Omental fat pad (tissue), 4 donors: ENCODE measurements at places on chromosomes 12 and 14. TPM values are rescaled to one million over a fixed set of nuclear protein-coding genes. Genes with fewer than 3 reads are reported as not detected.

DNA sequence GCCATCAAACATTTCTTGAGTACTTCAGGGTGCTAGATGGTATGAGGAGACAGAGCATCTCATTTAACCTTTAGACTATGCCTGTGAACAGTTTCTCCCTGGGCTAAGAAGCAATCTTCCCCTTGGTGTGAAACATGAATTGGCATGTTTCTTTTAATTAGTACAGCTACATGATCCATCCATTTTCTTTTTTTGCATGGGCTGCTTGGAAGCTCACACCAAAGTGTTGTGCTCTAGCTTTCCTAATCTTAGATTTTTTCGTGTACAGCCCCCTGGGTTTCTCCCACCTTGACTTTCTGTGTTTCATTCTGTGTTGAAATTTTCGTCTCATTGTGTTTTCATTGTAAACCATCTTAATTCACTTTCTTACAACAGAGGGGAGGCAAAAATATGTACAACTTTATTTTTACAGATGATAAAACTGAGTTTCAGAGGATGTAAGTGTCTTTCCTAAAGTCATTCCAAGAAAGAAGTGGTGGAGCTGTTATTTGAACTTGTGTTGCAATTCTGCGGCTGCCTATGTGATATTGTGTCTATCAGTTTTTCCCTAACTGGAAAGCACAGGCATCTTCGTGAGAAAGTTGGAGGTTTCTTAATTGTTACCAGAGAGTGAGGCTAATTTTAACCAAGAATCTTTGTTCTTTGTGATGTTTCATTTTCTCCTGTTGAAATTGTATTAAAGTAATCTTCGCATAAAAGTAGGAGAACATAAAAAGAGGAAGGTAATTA, 64.5 kb downstream of the DAAM1 start:
- DNase-seq: no peak

- DNase-seq: no peak
Observed at GRCh38 chr14:33777681-33778080, 173.2 kb downstream of the EGLN3 start.

GRCh38 chr12:1845886-1846285, 25.5 kb downstream of the LRTM2 start:
- no peak for DNase-seq

- DNase-seq: no peak
Observed at GRCh38 chr14:24051789-24052655, at the start of gene CARMIL3. CARMIL3 (plus strand) TSS chr14:24052009; CDS start chr14:24052154, 145 bp downstream.

DNA sequence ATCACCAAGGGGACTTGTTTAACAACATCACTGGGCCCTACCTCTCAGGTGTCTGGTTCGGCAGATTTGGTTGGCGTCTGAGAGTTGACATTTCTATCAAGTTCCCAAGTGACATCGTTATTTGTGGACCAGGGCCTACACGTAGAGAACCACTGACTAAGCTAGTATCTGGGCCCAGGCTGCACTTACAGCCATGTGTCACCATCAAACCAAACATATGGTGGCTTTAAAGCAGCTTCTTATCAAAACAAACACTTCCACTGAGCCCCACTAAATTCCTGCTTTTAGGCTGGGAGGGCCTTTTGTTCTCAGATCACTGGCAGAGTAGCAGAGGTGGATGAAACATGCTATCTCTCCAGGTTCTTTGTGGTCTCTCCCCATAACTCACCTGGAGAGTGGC, 220.5 kb downstream of the PELI2 start:
- no peak for DNase-seq

- DNase-seq: no peak
Observed at GRCh38 chr12:50041062-50041860, 16.0 kb upstream of the RACGAP1 start.

DNA sequence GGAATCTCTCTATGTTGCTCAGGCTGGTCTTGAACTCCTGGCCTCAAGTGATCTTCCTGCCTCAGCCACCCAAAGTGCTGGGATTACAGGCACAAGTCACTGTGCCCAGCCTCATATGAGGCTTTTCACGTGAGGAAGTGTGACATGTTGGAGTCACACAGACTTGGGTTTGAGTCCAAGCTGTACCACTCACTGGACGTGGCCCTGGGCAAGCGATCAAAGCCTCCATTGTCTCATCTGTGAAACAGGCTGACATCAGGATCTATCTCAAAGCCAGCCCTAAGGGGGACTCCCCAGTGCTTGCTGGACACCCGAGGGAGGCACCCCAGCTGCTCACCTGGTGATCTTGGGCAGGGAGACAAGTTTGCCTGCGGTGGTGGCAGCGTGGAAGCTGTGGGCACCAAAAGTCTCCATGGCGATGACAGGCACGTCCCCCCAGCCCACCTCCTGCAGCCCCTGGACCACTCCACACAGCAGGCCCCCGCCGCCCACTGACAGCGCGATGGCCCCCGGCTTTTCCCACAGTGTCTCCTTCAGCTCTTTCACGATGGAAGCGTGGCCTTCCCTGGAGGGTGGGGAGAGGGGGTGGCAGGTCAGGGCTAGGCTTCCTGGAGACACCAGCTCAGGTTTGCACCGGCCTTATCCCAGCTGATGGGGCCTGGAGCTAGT, 6.7 kb downstream of the SDS start:
- no peak for DNase-seq

GRCh38 chr12:42024495-42024830, 120.2 kb downstream of the GXYLT1 start:
- no peak for DNase-seq

DNA sequence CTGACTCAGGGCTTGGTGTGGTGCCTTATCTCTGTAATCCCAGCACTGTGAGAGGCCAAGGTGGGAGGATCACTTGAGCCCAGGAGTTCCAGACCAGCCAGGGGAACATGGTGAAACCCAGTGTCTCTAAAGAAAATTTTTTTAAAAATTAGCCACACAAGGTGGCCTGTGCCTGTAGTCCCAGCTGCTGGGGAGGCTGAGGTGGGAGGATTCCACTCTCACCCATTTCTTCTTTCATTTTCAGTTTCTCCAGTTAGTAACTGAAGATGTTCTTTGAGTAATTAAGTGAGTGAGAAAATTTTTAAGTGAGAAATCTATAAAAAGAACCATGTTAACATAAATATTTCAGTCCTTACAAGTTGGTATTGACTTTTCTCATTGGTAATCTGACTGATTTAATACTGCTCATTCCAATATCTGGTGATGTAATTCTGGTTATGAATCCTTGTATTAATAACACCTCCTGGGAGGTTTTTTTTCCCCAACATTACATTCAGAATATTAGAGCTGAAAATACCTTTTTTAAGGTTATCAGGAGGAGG, 6.1 kb downstream of the METTL3 start:
- DNase-seq: no peak

- DNase-seq: no peak
Observed at GRCh38 chr12:116818341-116818856, 62.8 kb downstream of the HRK start.

GRCh38 chr12:75933101-75933500, 98.5 kb downstream of the PHLDA1 start:
- DNase-seq: no peak

DNA sequence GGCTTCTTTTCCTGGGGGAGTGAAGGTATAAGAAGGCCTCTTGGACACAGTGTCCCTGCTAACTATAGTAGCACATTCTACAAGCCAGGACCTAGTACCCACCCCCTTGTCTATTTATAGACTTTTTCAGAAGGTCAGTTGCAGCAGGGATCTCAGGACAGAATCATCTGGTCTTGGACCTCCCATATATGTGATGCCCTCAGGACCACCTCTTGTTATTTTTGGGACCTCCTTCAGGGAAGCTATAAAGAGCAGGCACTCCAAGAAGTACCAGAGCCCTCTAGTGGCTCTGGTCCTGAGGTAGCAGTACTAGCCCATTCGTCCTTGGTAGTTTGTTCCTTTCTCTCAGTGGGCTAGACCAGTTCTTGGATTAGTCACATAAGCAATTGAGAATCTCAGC, 4.3 kb downstream of the COQ10A start:
- no peak for DNase-seq

- DNase-seq: no peak
Observed at GRCh38 chr12:25906651-25907340, 51.7 kb upstream of the RASSF8 start.

DNA sequence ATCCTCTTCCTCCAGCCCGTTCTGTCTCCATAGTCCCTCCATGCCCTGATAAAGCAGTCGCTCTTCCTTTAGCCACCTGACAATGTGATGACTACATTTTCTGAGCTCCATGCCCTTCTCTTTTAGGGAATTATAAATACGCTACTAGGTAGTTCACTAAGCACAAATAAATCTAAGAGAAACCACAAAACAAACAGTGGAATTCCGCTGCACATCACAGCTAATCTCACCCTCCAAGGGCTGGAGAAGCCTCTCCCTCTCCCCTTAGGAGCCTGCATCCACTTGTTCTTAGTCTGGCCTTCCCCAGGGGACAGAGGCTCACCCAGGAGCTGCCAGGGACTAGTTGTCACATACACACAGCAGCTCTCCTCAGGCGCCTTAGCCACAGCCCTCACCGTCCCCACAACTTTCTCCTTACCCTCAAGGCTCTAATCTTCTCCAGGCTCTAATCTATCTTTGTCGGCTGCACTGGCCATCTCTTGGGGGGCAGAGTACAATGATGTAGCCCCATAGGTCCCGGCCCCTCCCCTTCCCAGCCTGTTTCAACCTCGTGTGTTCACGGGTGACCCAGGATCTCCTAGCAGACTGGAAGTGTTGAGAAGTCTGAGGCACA, 55.9 kb upstream of the GPR68 start:
- DNase-seq: no peak

GRCh38 chr12:124949779-124950728, 35.6 kb upstream of the UBC start:
- no peak for DNase-seq

DNA sequence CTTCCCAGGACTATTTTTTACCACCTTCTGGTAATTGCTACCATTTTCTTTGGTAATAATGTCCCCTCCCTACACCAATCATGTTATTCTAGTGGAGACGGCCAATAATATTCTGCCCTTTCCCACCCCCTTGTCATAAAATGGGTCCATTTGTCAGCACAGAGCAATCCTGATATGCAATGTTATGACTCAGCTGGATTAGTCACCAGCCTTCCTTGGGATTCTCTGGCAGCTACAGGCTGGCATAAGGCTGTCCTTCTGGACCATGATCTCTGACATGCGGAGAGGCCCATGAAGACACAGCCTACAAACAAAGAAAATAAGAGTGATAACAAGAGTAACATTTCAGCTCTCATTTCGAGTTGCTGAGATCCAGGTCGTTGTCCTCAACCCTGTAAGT, 222.0 kb upstream of the CPNE8 start:
- DNase-seq: no peak

GRCh38 chr12:46100551-46101484, 110.4 kb upstream of the SCAF11 start:
- DNase-seq: no peak

The NELL2 gene
- 21.6 TPM for total RNA-seq

The MMP17 gene
- 10.9 TPM for total RNA-seq

The GLIPR1L1 gene
- not detected for total RNA-seq
